ENCODE measurements at places on chromosomes 6 and 20. TPM values are rescaled to one million over a fixed set of nuclear protein-coding genes. Genes with fewer than 3 reads are reported as not detected.

DNA sequence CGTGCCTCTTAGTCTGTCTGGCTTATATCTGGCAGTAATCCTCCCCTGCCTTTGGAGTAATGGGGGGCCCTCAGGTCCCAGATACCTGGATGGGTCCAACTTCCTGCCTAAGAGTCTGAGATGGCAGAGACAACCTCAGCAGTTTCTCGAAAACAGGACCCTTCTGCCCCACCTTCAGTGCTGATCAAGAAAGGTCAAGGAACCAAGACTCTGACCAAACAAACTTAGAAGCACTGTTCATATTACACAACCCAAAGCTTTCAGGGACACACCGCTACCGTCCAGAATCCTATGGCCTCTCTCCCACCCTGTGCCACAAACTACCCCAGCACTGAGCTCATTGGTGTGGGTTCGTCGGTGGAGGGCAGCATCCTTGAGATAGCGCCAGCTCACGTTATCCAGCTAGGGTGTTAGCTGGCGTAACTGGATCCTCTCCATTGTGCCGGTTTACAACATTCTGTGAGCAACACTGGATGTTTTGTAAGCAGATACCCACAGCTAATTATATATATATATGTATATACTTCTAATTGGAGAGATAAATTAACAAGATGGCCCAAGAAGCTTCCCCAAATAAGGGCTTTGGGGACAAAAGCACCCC lies 7.6 kb upstream of the TMC2 start:
- no peak overlapping the region for H3K27ac ChIP-seq
- DNase-seq, result no peak
- H3K4me1 ChIP-seq, result peaks cover 21% of the 10 kb centered on the region
- no peak overlapping the region for H3K4me3 ChIP-seq
- H3K27me3 ChIP-seq, result peaks cover 9% of the 10 kb centered on the region
- H3K36me3 ChIP-seq, result no peaks in the 10 kb centered on the region

- H3K27me3 ChIP-seq, result no peaks in the 10 kb centered on the region
- DNase-seq, result no peak
- no peaks in the 10 kb centered on the region for H3K4me1 ChIP-seq
- H3K36me3 ChIP-seq, result no peaks in the 10 kb centered on the region
- no peak overlapping the region for H3K27ac ChIP-seq
Measured at GRCh38 chr6:67497749-67498148, 1137.3 kb upstream of the ADGRB3 start.

GRCh38 chr6:15359335-15359862 lies 113.5 kb downstream of the JARID2 start:
- no peaks in the 10 kb centered on the region for H3K27me3 ChIP-seq
- H3K4me3 ChIP-seq, result no peak overlapping the region
- peaks cover 25% of the 10 kb centered on the region for H3K4me1 ChIP-seq
- peaks cover 14% of the 10 kb centered on the region for H3K36me3 ChIP-seq
- no peak overlapping the region for H3K27ac ChIP-seq

DNA sequence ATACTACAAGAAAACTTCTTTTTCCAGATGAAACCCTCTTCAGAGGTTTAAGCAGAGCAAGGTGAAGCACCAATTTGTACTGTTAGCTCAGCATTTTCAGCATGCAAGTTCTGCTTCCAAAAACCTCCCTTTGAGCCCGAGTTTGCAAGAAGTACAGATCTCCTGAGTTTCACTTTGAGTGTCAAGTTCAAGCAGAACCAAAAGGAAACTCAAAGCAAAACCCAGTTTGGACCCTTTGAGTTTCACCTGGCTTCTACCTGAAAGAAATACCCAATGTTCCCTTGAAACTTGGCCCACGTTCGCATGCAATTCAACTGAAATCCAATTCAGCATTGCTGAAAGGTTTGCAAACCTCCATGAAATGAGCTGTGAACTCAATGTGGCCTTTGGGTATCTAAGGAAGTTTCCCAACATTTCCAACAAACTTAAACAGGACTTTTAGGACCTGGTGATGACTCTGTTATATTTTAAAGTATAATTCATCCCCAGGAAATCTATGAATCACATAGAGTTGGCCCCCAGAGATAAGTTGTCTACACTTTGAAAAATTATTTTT lies 62.9 kb upstream of the HBS1L start:
- H3K4me1 ChIP-seq, result peaks cover 75% of the 10 kb centered on the region
- H3K27me3 ChIP-seq, result no peaks in the 10 kb centered on the region
- H3K4me3 ChIP-seq, result peak overlapping the region; percentile 48
- DNase-seq, result peak; percentile 27
- H3K36me3 ChIP-seq, result peaks cover 11% of the 10 kb centered on the region

DNA sequence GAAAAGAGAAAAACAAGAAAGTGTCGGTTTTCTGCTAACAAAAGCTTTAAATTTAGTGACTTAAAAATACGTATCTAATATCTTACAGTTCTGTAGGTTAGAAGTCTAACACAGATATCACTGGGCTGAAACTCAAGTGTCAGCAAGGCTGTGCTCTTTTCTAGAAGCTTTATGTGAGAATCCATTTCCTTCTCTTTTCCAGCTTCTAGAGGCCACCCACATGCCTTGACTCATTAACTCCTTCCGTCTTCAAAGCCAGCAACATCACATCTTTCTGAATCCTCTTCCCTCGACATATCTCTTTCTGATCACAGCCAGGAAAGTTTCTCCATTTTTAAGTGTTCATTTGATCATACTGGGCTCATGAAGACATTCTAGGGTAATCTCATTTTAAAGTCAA lies 262.0 kb downstream of the MAFB start:
- H3K36me3 ChIP-seq, result no peaks in the 10 kb centered on the region
- H3K27ac ChIP-seq, result no peak overlapping the region
- H3K4me3 ChIP-seq, result no peak overlapping the region
- no peak for DNase-seq

- no peak overlapping the region for H3K27ac ChIP-seq
- DNase-seq, result no peak
- peaks cover 11% of the 10 kb centered on the region for H3K36me3 ChIP-seq
- H3K4me3 ChIP-seq, result no peak overlapping the region
- no peaks in the 10 kb centered on the region for H3K27me3 ChIP-seq
- peaks cover 10% of the 10 kb centered on the region for H3K4me1 ChIP-seq
Measured at GRCh38 chr6:137853569-137854213, 13.4 kb upstream of the TNFAIP3 start.

DNA sequence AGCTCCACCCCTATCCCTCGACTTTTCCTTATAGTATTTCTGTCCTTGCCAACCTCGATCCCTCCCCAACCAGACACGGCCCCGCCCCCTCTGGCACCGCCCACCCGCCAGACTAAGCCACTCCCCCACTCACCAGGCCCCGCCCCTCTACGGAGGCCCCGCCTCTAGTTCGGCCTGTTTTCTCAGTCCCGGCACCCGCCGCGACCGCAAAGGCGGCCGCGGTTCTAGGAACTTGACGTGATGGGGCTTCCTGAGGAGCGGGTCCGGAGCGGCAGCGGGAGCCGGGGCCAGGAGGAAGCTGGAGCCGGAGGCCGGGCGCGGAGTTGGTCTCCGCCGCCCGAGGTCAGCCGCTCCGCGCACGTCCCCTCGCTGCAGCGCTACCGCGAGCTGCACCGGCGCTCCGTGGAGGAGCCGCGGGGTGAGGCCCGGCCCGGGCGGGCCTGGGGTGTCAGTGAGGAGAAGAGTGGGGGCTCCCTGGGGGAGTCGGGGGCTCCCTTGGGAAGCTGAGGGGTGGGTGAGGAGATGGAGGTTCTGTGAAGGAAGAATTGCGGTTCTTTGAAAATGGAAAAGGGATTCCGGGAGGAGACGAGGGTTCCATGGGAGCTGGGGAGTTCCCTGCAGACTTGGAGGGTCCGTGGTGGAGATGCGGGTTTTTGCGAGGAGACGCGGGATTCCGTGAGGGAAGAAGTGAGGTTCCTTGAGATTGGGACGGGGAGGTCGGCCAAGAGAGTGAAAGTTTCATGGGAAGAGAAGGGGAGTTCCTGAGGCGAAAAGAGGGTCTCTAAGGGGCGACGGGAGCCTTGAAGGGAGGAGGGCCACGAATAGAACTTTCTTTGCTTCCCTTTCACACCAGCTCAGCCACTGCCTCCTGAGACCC lies at the start of gene ACSS2:
Gene ACSS2 (plus strand): TSS at position 207 of the 877 bp plus-strand sequence. CDS start 34 bp downstream, at position 241.
- peaks cover 69% of the 10 kb centered on the region for H3K4me1 ChIP-seq
- H3K36me3 ChIP-seq, result peaks cover 11% of the 10 kb centered on the region
- peak; percentile 99 for DNase-seq

GRCh38 chr6:116323863-116324262 lies 44.1 kb upstream of the TSPYL1 start:
- no peaks in the 10 kb centered on the region for H3K27me3 ChIP-seq
- no peak overlapping the region for H3K27ac ChIP-seq
- no peaks in the 10 kb centered on the region for H3K4me1 ChIP-seq

- H3K27me3 ChIP-seq, result peaks cover under 1% of the 10 kb centered on the region
- H3K36me3 ChIP-seq, result peaks cover 59% of the 10 kb centered on the region
- H3K4me3 ChIP-seq, result no peak overlapping the region
- DNase-seq, result no peak
Measured at GRCh38 chr6:90431576-90431975, 134.9 kb upstream of the BACH2 start.

DNA sequence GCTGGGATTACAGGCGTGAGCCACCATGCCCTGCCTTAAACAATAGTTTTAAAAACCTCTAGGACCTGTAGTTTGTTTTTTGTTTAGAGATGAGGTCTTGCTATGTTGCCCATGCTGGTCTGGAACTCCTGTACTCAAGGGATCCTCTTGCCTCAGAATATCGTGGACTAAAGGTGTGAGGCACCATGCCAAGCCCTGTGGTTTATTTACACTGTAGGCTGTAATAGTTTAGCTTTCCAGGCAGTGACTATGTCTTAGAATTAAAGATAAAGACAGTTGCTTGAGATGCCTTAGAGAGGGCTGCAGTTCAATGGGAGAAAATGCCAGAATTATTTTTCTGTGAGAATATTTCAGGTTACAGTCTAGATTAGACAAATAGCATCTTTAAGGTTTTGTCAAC lies 72.9 kb downstream of the SGK1 start:
- H3K36me3 ChIP-seq, result peaks cover 24% of the 10 kb centered on the region
- DNase-seq, result no peak
- H3K4me1 ChIP-seq, result peaks cover 64% of the 10 kb centered on the region
- no peak overlapping the region for H3K4me3 ChIP-seq
- no peaks in the 10 kb centered on the region for H3K27me3 ChIP-seq

DNA sequence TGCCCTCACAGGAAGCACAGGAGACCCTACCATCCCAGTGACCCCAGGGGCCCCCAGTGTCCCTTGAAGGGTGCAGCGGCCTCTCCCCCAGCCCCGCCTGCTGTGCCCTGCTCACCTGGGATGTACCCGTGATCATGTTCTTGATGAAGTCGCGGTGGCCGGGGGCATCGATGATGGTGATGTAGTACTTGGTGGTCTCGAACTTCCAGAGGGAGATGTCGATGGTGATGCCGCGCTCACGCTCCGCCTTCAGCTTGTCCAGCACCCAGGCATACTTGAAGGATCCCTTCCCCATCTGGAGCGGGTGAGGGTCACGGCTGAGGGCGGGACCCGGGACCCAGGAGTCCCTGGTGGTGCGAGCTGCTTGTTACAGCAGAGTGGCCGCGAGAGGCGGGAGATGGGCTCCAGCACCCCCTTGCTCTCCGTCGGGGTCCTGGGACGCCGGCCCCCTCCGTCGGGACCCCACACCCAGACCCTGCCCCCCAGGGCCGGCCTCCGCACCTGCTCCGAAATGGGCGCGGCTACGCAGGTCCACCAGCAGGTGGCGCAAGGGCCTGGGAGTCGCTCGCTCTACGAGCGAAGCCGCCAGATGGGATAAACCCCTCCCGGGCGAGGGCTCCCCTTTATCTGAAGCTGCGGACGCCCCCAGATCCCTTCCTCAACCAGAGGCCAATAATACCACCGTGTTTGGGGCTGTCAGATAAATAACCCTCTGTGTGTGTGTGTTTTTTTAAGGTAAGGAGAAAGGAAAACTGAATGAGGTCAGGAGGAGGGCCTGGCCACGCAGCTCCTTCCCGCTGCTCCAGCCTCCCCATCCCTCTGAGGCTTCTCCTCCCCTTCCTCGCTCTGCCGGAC lies 2.9 kb downstream of the EEF1A2 start:
- H3K4me1 ChIP-seq, result peaks cover 2% of the 10 kb centered on the region
- H3K36me3 ChIP-seq, result no peaks in the 10 kb centered on the region
- no peak overlapping the region for H3K27ac ChIP-seq
- DNase-seq, result peak; percentile 76

DNA sequence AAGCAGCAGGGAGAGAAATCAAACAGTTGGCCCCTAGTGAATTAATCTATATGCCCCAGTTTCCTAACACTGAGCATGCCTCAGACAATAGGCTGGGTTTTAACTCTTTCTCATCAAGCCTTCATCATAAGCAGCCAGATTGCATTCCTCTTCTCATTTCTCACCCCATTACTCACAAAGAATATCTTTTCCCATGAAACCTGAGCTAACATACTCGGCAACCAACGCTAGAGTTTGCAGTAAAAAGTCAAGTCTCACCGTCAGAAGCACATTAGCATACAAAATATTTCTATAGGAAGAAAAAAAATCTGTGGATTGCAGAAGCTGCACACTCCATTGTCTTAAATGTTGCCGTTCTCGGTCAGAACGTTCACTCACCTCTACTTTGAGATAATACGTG lies 429.9 kb upstream of the ARID1B start:
- H3K4me3 ChIP-seq, result no peak overlapping the region
- DNase-seq, result no peak

DNA sequence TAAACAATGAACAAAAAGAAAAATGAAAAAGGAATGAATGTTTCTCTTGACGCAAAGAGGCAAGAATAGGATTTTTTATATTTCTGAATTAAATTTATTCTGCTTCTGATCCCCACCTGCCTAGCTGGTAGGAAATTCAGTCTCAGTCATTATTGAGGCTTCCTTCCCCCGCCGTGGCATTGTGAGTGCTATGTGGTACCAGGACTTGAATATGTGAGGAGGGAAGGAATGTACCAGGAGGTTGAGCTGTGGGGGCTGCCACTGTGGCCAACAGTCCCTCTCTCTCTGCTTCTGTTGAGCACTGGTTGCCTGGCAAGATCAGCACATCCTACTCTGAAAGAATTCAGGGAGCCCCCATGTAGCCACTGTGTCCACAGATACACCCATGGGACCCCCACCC lies 368.1 kb upstream of the JARID2 start:
- no peaks in the 10 kb centered on the region for H3K27me3 ChIP-seq
- peak overlapping the region; percentile 51 for H3K27ac ChIP-seq
- H3K4me3 ChIP-seq, result no peak overlapping the region
- no peak for DNase-seq
- peaks cover 57% of the 10 kb centered on the region for H3K4me1 ChIP-seq

GRCh38 chr6:8057263-8057662 lies 6.9 kb downstream of the BLOC1S5 start:
- H3K27ac ChIP-seq, result no peak overlapping the region
- no peak for DNase-seq
- H3K4me3 ChIP-seq, result no peak overlapping the region
- peaks cover 24% of the 10 kb centered on the region for H3K36me3 ChIP-seq

- no peak for DNase-seq
- peaks cover 29% of the 10 kb centered on the region for H3K36me3 ChIP-seq
- no peak overlapping the region for H3K27ac ChIP-seq
- H3K4me3 ChIP-seq, result no peak overlapping the region
- H3K27me3 ChIP-seq, result no peaks in the 10 kb centered on the region
Measured at GRCh38 chr20:20492521-20493332, 124.8 kb downstream of the INSM1 start.

Gene OPN5
- total RNA-seq, result not detected

Gene NXT1
- 28.4 TPM for total RNA-seq

Gene COL9A1
- total RNA-seq, result not detected

Gene BCAS1
- not detected for total RNA-seq

Gene TAF11
- total RNA-seq, result 27.4 TPM

Gene NNAT
- total RNA-seq, result not detected

Gene IP6K3
- not detected for total RNA-seq
